Neuronal stem cell (in vitro differentiated cells): ENCODE measurements at places on chromosomes 5 and 9.

DNA sequence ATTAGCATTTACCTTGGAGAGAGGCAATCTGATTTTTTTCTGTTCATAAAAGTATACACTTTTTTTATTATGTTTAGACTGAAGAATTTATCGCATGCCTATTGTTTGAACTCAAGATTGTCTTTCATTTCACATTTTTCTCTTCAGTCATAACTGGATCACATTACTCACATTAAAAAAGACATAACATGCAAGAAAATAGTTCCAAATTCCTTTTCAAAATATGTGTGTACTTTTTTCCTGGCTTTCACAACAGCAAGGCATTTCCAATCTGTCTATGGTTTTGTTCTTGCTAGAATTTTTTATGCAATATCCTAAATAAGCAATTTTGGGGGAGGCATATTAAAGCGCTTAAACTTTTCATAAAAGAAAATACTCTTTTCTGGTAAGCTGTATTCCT, 21.2 kb downstream of the FTMT start:
- no peak for DNase-seq
- H3K27me3 ChIP-seq: no peaks in the 10 kb centered on the region
- H3K4me3 ChIP-seq: no peak overlapping the region
- no peaks in the 10 kb centered on the region for H3K36me3 ChIP-seq

GRCh38 chr9:108973895-108974294, 39.4 kb downstream of the CTNNAL1 start:
- no peak overlapping the region for H3K27ac ChIP-seq
- no peak overlapping the region for H3K4me3 ChIP-seq
- peaks cover 87% of the 10 kb centered on the region for H3K36me3 ChIP-seq
- no peak for DNase-seq
- H3K27me3 ChIP-seq: no peaks in the 10 kb centered on the region

- peak; percentile 36 for DNase-seq
- no peaks in the 10 kb centered on the region for H3K36me3 ChIP-seq
- H3K27ac ChIP-seq: no peak overlapping the region
- no peaks in the 10 kb centered on the region for H3K27me3 ChIP-seq
- no peak overlapping the region for H3K4me3 ChIP-seq
Observed at GRCh38 chr9:17531642-17532254, 47.1 kb upstream of the SH3GL2 start.

DNA sequence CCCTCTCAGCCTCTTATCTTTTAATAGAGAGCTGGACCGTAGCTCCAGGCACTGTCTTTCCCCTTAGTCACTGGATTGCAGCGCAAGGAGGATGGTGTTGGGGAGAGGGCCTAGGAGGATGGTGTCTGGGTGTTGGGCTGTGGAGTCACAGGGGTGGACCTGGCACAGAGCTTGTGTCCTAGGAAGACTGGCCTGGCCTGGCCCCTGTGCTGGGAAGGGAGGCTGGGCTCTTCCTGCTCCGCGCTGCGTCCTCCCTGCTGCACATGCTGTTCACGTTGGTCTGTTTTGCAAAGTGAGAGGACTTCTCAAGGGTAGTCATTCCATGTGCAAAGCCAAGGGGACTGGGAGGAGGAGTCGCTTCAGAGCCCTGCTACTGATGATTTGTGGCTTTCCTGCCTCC, 123.9 kb downstream of the EHMT1 start:
- no peak for DNase-seq
- H3K4me3 ChIP-seq: no peak overlapping the region
- peaks cover 3% of the 10 kb centered on the region for H3K4me1 ChIP-seq

DNA sequence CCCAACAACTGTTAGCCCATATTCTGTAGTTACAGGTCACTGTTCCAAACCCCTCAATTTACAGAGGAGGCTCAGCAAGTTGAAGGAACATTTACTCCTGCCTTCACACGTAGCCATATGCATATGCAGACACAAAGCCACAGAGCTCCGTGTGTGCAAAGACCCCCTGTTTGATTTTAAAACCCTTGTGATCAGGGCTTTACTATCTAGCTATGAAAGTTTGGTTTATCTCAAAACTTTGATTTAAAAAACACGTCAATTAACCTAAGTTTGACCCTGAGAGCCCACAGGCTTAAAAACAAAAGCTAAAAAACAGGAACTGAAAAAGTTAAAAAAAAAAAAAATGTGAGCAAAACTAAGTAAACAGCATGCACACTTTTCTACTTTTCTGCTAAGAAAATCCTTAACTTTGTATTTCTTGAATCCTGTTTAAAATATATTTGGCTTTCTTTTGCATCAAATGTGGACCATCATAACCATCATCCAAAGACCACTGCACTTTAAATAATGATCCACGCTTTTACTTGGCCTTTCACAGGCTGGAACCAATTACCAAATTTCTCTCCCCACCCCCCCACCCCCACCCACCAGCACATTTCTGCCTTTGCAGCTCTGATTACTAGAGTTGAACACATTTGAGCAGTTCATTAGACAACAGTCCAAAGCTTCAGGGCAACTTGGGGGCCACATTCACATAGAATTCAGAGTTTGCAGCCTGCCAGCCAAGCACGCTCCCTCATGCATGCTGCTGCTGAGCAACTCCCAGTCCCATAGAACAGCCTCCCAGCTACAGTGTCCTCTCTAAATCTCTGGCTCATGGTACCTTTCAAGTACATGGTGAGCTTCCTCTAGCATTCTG, 128.8 kb upstream of the MAP3K1 start:
- no peaks in the 10 kb centered on the region for H3K27me3 ChIP-seq
- no peak overlapping the region for H3K4me3 ChIP-seq
- H3K27ac ChIP-seq: no peak overlapping the region
- H3K36me3 ChIP-seq: no peaks in the 10 kb centered on the region
- no peak for DNase-seq

DNA sequence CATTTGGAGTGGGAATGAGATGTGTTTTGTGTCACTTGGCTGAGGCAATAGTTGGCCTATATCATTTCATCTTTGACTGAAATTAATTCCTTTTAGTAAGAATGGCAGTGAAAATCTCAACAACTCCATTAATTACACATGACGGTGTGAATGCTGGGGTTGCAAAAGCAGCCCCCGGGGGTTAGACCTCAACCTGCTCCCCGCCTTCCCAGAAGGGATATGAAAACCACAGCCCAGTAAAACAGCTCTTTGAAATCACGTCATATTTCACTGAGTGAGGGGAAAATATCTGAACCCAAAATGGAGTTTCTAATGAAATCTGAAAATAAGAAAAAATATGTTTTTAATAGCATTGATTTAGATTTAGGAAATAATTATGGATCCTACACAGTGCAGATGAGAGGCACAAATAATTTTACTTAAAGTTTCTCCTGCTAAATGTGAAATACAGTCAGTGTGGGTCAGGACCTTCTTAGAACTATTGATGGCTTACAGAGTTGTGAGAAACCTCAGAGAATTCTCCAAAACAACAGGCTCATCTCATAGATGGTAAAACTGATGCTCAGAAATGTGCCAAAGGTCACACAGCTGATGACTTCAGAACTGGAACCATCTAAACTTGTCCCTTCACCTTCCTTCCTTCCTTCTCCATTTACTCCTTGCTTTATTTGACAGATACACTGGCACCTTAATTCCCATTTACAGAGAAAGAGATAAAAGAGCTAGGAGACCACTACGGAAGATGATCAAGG, 96.5 kb downstream of the SPOCK1 start:
- no peak overlapping the region for H3K27ac ChIP-seq
- no peaks in the 10 kb centered on the region for H3K27me3 ChIP-seq
- no peaks in the 10 kb centered on the region for H3K36me3 ChIP-seq
- peaks cover 2% of the 10 kb centered on the region for H3K4me1 ChIP-seq

DNA sequence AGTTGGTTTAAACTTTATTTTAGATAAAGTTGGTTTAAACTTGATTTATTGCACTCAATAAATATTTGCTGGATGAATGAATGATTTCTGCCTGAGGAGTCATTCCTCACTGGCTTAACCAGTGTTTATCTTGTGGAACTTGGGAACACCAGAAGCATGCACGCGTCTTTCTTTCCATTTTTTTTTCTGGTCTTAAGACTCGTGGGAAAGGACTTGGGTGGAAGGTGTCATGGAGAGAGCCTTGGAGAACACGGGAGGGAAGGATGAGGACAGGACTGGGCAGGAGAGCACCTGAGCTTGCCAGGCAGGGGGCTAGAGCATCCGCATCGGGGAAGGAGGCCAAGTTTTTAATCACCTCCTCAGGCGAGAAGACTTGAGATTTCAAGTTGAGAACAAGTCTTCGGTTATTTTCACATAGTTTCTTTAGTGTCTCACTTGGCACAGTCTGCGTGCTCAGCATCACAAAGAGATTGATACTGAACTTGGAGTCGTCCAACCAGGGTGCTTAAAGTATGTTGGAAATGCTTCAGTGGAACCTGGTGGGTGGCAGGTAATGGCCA, 144.2 kb downstream of the PDZD2 start:
- H3K27me3 ChIP-seq: no peaks in the 10 kb centered on the region
- no peaks in the 10 kb centered on the region for H3K4me1 ChIP-seq
- H3K4me3 ChIP-seq: no peak overlapping the region
- no peak for DNase-seq

GRCh38 chr5:31408814-31409213, 123.1 kb downstream of the DROSHA start:
- H3K4me1 ChIP-seq: no peaks in the 10 kb centered on the region
- H3K4me3 ChIP-seq: no peak overlapping the region
- peaks cover 16% of the 10 kb centered on the region for H3K36me3 ChIP-seq
- no peaks in the 10 kb centered on the region for H3K27me3 ChIP-seq
- no peak overlapping the region for H3K27ac ChIP-seq
- DNase-seq: no peak
